ENCODE measurements at places on chromosomes 13 and 19.

- no peak for DNase-seq
These were observed 4.6 kb downstream of the PPP5C start for GRCh38 chr19:46351241-46352041.

GRCh38 chr19:10981252-10981895, 20.5 kb downstream of the SMARCA4 start:
- DNase-seq = no peak

GRCh38 chr13:29185926-29186325, 365.8 kb downstream of the MTUS2 start:
- DNase-seq = no peak

GRCh38 chr13:96503481-96503880, 413.6 kb downstream of the HS6ST3 start:
- no peak for DNase-seq

DNA sequence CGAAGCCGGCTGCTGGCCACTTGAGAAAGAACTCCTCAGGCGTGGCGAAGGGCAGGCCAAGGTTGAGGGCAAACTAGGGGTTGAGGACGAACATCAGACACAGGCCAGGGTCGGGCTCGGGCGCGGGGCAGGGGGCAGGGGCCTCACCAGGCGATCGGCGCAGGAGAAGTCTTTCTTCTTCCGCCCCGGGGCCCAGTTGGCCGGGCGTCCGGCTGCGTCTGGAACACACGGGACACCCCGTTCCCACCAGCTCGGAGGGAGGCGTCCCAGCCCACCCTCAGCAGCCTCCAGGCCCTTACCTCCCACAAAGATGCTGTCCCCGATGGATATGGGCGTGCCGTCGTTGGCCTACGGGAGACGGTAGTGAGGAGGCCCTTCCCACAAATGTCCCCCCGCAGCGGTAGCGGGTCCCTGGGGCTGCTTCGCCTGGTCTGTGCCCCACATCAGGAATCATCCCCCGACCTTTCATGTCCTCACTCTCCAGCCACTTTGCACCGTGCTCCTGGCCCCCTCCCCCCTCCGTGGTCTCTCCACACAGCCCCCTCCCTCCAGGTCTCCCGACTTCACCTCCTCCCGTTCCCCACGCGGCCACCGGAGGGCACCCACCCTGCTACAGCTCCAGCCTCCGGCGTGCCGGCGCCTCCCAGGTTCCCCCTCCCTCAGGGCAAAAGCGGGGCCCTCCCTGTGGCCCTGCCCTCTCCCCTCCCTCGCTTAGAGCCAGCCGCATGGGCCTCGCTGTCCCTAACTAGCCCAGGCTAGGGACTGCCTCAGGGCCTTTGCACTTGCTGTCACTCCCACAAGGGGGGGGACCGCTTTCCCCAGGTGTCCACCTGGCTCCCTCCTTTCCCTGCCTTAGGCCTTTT, 4.8 kb downstream of the PNKP start:
- DNase-seq = no peak

- no peak for DNase-seq
These were observed 346.7 kb downstream of the ITGBL1 start for GRCh38 chr13:101799196-101799595.

- DNase-seq = no peak
These were observed 37.8 kb downstream of the VSTM2B start for GRCh38 chr19:29563486-29564101.

DNA sequence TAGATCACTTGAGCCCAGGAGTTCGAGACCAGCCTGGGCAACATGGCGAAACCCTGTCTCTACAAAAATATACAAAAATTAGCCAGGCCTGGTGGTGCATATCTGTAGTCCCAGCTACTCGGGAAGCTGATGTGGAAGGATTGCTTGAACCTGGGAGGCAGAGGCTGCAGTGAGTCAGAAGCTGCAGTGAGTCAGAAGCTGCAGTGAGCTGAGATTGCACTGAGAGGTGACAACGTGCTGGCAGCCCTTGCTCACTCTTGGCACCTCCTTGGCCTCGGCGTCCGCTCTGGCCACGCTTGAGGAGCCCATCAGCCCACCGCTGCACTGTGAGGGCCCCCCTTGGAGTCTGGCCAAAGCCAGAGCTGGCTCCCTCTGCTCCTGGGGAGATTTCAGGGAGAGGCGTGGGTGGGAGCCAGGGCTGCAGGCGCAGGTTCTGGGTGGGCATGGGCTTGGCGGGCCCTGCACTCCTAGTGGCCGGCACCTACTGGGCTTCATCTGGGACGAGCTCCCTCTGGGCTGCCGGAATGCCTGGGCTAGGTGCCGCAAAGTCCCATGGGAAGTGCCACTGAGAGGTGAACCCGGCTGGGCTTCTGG, 39.5 kb upstream of the RPL21 start:
- DNase-seq = no peak

DNA sequence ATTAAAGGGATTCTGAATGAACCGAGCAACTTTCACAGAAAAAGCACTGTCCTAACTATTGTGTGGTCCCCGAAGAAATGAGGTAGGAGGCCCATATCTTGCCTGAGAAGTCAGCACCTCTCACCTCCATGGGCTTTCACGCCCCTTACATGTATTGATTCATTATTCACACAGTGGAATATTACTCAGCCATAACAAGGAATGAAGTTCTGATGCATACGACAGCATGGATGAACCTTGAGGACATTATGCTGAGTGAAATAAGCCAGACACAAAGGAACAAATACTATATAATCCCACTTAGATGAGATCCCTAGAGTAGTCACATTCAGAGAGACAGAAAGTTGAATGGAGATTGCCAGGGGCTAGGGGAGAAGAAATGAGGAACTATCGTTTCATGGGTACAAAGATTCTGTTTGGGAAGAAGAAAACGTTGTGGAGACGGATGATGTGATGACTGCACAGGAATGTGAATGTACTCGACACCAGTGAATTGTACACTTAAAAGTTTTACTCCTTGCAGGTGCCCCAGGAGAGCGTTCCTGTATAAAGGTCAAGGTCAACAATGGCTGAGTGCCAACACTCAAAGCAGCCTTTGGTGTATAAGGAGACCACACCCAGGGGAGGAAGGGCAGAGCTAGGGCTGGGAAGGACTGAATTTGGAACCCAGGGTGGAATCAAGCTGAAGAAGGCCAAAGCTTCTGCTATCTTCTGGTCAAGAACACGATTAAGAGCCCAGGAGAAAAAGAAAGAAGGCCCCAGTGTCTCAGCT, 22.5 kb downstream of the ZIC5 start:
- DNase-seq = no peak

DNA sequence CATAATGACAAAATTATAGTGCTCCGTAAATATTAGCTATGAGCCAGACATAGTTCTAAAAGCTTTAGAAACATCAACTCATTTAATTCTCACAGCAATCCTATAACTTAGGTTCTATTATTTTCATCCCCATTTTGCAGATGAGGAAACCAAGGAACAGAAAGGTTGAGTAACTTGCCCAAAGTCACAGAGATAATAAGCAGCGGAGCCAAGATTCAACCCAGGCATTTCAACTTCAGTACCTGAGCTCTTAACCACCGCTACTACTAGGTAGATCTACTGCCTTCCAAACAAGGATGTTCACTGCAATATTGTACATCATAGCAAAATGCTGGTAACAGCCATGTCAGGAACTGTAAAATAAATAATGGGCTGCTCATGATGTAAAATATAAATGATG, 39.9 kb downstream of the ELF1 start:
- DNase-seq = no peak

- no peak for DNase-seq
These were observed 4.6 kb upstream of the ERFL start for GRCh38 chr19:41932720-41933332.

All from activated CD4-positive, alpha-beta T cell treated with anti-CD3 and anti-CD28 coated beads, Interleukin-2, amount 50 U/mL, for 1 hour (primary cell).